ENCODE measurements at places on chromosomes 16 and 17.
A peak's percentile ranks its signal among the peaks of the same experiment; 100 is the strongest.

DNA sequence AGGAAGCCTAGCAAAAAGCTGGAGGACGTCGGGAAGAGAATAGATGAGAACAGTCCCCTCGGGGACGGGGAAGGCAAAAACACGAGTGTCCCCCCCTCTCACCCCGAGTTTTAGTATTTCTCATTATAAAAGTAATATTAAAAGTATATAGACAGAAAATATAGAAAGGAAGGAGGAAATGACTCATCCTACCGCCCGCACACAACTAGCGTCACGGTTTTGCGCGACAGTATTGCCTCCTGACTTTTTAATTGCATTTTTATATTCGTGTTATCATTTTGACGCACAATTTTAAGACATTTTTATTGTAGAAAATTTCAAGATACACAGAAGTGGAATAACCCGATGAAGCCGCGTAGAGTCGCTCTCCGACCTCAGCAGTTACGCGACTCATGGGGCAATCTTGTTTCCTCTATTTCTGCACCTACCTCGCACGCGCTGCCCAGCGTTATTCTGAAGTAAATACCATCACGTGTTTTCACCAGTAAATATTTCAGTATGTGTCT, 652 bp upstream of the SLC25A19 start:
- no peak for DNase-seq

DNA sequence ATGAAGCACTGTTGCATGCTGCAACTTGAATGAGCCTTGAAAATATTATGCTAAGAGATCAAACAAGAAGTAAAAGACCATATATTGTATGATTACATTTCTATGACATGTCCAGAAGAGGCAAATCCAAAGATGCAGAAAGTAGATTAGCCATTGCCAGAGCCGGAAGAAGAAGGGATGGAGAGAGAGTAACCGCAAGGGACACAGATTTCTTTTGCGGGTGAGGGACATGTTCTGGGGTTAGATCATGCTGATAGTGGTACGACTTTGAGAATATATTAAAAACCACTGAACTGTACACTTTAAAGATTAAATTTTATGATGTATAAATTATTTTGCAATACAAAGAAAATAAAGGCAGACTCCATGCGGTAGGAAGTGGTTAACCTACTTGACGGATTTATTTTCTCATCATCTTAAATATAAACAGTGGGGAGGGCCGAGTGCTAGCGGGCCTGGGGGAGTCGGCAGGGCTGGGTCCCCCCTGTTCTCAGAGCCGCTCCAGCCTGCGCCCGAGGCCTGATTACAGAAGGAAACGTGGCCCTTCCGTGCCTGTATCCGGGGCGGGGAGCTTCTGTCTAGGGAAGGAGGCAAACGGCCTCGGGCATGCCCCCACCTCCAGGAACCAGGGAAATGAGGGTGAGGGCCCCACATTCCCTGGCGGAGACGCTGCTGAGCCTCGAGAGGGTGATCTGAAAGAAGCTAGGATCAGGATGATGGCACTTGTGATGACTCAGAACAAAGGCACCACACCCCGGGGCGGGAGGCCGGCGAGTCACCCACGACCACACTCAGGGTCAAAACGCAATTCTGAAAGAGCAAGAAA, 48.0 kb downstream of the SHCBP1 start:
- no peak for DNase-seq

DNA sequence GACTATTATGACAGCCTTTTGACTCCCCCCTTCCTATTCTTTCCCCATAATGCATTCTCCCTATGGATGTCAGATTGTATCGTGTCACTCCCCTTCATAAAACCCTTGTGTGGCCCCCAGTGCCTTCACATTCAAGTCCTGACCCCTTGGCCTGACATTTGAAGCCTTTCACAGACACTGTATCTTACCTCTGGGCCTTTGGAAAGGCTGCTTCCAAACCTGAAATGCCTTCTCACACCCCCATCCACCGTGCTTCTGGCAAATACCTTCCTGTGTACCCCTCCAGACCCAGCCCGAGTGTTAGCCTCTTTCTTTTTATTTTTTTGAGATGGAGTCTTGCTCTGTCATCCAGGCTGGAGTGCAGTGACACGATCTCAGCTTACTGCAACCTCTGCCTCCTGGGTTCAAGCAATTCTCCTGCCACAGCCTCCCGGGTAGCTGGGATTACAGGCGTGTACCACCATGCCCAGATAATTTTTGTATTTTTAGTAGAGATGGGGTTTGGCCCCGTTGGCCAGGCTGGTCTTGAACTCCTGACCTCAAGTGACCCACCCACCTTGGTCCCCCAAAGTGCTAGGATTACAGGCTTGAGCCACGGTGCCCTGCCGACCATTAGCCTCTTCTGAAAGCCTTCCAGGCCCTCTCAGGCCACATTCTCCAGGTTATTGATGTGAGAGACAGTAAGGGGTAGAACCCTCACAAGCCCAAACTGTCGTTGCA, 2.1 kb downstream of the ARMC5 start:
- no peak for DNase-seq

GRCh38 chr17:57284984-57285646, 28.8 kb downstream of the MSI2 start:
- peak; percentile 41 for DNase-seq

- DNase-seq, result no peak
Measured at GRCh38 chr16:58036943-58037342, 11.4 kb downstream of the MMP15 start.

DNA sequence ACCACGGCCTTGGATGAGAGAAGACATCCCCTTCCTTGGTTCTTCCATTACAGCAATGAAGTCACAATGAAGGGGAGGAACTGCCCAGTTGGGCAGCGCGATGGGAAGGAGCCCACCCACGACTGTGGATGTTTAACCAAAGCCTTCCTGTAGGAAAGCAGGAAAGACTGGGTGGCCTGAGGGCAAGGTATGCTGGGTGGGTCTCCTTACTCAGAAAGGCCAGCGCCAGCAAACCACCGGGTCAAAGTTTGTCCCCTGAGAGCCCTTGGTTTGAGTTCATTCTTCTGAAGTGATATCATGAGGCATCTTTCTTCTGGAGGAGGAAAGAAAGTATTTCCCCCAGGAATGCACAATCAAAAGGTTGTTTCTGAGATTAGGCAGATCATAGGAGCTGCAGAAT, 105.2 kb downstream of the C16orf95 start:
- DNase-seq, result no peak
